ENCODE measurements at places on chromosomes 2 and 18.

GRCh38 chr2:43008388-43008787 lies 216.0 kb upstream of the HAAO start:
- DNase-seq, result no peak

- DNase-seq, result no peak
These were observed 57.6 kb upstream of the ZNF532 start for GRCh38 chr18:58806826-58807714.

- no peak for DNase-seq
These were observed 390.7 kb downstream of the TMEM182 start for GRCh38 chr2:103152556-103152955.

GRCh38 chr2:74009577-74009976 lies 24.9 kb downstream of the TET3 start:
- no peak for DNase-seq

- DNase-seq, result no peak
These were observed 2.1 kb upstream of the PUM2 start for GRCh38 chr2:20352581-20353216.

- no peak for DNase-seq
These were observed 3.2 kb upstream of the UGT1A6 start for GRCh38 chr2:233689501-233689900.

- no peak for DNase-seq
These were observed 63.3 kb upstream of the ZNF804A start for GRCh38 chr2:184534986-184535385.
